PC-9 (cell line): ENCODE measurements at places on chromosomes 5 and 9.

DNA sequence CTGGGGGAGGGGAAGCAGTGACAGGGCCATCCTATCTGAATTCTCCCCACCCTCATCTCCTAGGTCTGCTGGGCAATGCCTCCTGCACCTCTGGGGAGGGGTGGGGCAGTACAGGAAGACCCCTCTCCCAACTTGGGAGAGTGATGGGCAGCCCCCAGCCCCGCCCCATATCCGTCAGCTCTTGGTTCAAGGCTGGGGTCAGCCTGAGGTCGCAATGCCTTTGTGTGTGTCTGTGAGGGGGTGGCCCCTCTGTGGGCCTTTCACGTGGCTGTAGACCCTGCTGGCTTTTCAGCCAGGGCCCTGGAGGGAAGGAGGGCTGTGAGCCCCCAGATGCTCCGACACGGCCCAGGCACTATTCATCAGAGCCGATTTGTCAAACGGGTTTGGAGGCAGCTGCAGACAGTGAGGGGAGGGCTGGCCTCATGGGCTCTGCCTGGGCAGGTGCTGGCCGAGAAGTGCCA lies 49.5 kb upstream of the RNU6ATAC start:
- DNase-seq: no peak

DNA sequence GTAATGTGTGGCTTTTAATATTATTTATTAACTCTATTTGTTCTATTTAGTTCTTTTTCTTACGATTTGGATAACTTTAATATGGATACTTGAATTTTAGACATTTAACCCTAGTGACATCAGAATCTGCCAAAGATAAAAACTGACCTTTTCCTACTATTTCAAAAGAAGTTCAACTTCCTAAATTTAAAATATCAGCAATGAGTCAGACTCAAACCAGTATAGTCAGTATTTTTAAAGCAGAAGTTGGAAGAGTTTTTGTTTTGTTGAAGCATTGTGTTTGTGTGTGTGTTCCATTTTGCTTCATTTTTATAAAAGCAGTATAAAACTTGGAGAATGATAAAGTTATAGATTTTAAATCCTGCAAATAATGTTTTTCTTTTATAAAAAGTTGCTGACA lies 251.8 kb upstream of the RASA1 start:
- no peak for DNase-seq

- no peak for DNase-seq
Measured at GRCh38 chr5:132095424-132095972, 21.9 kb downstream of the CSF2 start.

DNA sequence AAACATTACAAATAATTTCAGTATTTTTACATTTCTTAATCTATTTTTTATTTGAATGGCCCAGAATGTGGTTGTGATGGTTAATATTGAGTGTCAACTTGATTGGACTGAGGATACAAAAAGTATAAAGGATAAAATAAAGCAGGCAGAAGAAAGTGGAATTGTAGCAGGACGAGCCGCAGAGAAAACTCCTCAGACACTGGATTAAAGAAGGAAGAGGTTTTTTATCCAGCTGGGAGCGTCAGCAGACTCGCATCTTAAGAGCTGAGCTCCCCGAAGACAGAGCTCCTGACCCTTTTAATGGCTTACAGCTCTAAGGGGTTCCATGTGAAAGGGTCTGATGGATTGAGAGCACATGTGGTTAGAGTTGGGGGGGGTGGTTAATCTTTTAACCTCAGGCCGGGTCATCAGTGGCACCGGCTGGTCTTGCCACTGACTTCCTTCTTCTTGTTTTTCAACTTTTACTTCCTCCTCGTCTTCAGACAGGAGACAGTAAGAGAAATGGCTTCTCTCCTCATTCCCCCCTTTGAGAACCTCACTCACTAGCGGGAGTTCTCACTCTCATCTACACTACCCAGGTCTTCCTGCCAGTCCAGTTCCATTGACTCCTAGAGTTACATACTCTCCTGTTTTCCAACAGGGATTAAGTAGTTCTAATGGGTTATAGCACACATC lies 80.0 kb downstream of the TMEM161B start:
- no peak for DNase-seq

DNA sequence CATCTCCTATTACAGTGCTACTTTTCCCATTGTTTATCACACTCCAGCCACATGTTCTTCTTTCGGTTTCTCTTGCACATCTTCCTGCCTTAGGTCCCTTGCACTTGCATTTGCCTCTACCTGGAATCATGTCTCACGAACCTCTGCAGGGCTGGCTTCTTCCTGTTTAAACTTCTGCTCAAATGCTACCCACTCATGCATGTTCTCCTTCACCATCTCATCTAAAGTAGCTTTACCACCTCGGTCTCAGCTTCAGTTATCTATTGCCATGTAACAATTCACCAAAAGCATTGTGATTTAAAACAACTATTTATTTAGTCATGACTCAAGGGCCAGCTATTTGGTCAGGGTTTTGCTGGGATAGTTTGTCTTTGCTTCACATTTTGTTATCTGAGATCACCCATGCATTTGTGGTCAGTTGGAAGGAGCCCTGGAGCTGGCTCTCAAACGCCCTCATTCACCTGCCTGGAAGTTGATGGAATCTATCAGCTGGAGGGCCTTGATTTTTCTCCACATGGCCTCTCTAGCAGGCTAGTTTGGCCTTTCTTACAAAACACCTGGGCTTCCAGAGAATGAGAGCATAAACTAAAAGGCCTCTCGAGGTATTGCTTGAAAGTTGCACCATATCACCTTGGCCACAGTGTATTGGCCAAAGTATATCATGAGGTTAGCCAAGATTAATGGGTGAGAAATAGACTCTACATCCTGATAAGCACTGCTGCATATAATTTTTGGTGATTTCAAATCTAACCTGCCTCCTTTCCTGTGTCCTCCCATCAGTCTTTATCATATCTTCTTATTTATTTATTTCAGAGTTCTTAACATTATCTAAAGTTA lies 21.4 kb downstream of the SPINK1 start:
- DNase-seq: no peak

DNA sequence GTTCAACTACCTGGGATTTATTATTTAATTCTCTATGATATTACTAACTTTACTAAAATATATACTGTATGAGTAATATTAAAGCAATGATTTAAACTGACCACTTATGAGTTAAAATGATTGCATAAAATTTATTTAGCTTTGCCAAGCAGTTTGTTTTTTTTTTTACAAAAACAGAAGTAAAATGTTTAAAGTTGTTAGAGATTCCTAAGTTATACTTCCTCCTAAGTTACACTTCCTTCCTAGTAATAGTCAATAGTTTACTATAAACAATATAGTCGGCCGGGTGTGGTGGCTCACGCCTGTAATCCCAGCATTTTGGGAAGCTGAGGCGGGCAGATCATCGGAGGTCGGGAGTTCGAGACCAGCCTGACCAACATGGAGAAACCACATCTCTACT lies 23.7 kb upstream of the LRRC19 start:
- no peak for DNase-seq

GRCh38 chr5:18526792-18527405 lies 892.6 kb downstream of the TAF11L14 start:
- DNase-seq: no peak

DNA sequence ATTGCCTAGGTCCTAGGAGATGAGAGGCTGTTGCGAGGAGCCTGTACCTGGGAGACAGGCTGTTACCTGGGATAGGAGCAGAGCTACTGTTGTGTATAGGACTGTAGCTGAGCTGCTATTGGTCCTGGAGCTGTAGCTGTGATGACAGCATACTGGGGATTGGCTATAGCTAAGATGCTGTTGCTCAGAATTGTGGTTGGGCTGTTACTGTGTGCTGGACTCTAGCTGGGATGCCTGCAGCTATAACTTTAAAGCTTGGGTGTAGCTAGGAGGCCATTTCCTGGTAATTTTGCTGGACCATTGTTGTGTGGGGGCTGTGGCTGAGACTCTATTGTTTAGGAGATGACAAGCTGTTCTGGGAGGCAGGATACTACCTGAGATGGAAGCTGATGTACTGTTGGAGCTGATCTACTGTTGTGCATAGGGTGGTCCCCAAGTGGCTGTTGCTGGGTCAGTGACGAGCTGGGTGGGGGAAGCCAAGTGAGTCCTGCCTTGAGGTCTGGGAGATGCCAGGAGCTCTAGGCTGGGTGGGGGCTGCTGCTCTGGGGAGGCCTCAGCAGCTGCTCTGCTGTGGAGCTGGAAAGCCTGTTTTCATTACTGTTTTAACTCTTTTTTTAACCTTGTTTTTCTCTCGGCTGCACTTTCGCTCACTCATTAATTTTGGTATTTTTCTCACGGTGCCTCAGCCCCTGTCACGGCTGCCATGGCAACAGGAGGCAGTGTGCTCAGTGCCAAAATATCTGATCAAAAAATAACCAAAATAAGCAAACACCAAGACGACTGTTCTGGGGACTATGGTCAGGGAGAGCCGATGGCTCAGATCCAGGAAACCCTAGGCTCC lies 3.0 kb upstream of the PCDH1 start:
- no peak for DNase-seq

GRCh38 chr5:162096448-162096847 lies 28.9 kb downstream of the GABRG2 start:
- DNase-seq: no peak

DNA sequence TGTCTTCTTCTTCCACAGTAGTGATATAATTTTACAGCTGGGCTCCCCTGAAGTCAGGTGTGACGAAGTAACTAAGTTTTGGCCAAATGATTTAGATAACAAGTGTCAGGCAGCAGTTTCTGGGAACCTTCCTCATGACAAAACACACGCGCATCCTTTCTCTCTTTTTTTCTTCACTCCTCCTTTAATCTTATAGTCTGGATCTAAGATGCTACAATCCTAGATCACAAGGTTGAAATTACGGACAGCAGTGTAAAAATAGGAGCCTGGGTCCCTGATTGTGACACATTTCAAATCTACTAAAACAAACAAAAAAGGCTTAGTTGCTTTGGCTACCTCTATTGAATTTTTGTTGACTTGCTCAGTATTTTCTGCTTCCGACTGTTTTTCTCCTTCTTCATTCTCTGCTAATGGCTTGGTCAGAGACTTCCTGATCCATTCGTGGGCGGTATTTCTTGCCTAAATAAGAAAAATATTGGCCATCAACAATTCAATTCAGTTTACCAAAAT lies 36.1 kb downstream of the FAM114A2 start:
- no peak for DNase-seq

- no peak for DNase-seq
Measured at GRCh38 chr9:27353474-27354229, 56.7 kb upstream of the EQTN start.

DNA sequence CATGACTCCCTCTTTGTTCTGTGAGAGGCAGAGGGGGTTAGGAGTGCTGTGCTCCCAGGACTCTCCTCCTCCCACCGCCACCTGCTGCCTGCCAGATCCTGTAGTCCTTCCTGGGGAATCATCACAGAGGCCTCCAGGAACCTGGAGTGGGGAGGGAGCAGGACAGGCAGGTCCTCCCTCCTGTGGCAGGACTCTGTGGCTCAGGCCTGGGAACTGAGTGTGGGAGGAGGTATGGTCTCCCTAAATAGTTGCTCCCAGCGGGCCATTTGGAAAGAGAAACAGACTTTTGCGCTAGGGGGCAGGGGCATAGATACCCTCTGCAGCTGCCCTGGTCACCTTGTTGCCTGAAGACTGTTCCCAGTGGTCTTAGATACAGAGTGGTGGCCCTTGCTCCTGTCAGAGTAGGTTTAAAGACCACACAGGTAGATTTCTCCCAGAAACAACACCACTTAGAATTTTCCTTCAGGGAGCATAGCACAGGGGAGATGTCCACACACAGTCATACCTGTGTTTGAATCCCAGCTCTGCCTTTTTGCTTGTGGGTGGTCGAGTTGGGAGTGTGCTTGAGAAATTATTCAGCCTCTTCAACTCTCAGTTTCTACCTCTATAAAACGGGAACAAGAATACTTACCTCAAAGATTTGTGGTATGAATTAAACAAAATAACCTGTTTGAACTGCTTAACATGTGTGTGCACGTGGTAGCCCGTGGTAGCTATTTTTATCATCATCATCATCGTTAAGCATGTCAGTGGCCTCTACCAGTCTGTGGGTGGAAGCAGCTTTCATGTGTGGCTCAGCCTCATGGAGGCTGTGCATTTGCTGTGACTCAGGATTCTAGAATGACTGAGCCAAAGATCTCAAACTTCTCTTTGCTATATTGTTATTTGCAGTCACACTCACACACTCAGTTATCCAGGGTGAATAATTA lies 55.8 kb downstream of the SLC22A5 start:
- DNase-seq: no peak

- no peak for DNase-seq
Measured at GRCh38 chr5:68911840-68912690, 181.7 kb upstream of the SLC30A5 start.

DNA sequence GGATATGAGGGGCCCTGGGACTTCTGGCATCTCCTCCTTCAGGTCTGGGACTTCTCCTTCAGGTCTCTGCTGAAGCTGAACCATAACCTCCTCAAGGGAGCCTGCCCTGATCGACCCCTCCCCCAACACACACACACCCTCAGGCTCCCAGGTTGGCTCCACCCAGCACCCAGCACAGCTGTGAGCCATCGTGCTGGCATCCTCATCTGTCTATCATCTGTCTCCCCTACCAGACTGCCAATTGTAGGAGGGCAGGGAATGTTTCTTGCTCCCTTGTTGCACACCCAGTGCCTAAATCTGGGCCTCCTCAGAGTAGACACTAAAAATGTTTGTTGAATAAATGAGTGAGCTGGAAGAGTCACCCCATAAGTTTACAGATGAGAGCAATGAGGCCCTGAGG lies 71.4 kb downstream of the LRSAM1 start:
- DNase-seq: peak; percentile 87

DNA sequence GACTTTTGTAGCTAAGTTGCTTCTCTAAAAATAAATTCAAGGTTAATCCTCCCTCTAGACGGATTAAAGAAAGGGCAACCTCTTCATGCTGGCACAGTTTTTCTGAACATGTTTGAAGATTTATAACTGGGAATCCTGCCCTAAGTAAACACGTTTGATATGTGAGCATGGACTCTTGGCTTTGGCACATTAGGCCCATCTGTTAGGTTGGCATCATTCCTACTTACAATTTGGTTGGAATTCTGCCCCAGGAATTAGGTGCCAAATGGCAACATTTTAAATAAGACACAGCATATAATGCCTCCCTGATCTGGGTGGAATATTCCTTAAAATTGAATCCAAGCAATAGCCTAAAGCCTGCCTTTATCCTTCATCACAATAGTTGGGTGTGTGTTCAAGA lies 372.3 kb upstream of the CDH18 start:
- DNase-seq: no peak

DNA sequence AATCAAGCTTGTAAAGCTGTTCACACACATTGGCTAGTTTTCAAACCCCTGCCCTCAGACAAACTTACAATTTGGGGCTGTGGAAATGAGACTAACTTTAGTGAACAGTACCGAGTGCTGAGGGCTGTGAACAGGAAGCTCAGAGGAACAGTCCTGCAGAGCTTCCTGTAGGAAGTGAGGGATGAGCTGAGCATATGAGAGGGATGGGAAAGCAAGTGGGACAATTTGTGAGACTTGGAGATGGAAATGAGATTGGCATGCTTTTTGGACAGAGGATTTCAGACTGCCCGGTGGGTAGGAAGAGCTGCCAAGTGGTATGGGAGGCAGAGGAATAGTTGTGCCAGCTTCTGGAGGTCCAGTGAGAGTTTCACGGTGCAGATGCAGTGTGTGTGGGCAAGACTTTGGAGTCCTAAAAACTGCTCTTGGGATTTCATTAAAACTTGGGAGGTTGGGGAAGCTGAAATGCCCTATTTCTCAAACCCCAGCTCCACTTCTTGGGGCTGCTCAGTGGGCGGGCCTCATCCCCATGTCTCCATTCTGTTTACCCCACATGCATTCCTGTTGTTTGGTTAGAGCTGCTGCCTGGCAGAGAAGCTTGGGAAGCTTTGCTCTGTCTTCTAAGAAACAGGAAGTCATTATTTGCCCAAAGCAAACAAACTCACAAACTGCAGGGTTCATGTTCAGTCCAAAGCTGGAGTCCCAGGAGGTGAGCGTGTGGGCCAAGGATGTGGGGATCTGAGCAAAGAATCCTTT lies 267.5 kb downstream of the ZSWIM6 start:
- DNase-seq: peak; percentile 69

GRCh38 chr5:63820577-63820976 lies 141.7 kb downstream of the HTR1A start:
- DNase-seq: no peak
